ENCODE measurements at places on chromosomes 13 and 19.

DNA sequence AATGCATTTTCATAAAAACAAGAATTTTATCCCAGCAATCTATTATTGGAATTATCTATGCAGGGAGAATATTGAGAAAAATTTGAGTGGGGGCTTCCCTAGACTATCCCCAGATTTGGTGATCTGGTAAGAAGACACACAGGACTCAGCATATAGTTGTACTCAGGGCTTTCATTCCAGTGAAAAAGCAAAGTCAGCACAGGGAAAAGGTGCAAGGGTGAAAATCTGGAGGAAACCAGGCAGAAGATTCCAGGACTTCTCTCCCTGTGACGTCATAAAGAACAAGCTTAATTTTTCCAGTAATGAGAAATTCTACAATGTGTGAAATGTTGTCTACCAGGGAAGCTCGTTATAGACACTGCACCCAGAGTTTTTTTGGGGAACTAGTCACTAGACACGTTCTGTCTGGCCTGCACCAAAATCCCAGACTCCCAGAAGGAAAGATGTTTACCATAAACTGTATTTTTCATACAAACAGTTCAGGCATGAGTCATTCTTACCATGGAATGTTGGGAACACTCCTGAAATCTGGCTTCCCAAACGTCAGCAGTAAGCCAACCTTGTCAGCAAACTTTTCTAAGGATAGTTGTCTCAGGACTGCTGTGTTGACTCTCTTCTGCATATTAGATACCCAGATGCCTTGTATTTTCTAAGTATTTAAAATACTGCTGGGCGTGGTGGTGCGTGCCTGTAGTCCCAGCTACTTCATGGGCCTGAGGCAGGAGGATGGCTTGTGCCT, 107.4 kb downstream of the DNAJC3 start:
- DNase-seq: no peak

GRCh38 chr13:27334774-27335435, 64.3 kb downstream of the RASL11A start:
- DNase-seq: no peak

DNA sequence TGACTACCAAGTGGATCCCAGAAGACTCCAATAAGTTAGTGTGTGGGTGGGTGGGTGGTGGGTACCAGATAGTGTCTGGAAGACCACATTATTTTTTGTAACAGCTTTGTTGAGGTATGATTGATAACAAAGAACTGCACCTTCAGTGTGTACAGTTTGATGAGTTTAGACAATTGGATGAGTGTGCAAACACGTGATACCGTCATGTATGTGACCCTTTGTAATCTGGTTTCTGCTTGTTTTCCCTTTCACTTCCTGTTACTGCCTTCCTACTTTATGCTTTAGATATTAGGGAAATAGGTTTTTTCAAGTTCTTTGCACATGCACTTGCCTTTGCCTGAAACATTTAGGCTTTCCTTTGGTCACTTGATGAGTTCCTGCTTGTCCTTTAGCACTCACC, 8.5 kb downstream of the RPL21 start:
- DNase-seq: no peak

- no peak for DNase-seq
Measured at GRCh38 chr13:93244141-93244917, 17.7 kb downstream of the GPC6 start.

- DNase-seq: no peak
Measured at GRCh38 chr13:30715837-30716236, 19.5 kb upstream of the ALOX5AP start.

DNA sequence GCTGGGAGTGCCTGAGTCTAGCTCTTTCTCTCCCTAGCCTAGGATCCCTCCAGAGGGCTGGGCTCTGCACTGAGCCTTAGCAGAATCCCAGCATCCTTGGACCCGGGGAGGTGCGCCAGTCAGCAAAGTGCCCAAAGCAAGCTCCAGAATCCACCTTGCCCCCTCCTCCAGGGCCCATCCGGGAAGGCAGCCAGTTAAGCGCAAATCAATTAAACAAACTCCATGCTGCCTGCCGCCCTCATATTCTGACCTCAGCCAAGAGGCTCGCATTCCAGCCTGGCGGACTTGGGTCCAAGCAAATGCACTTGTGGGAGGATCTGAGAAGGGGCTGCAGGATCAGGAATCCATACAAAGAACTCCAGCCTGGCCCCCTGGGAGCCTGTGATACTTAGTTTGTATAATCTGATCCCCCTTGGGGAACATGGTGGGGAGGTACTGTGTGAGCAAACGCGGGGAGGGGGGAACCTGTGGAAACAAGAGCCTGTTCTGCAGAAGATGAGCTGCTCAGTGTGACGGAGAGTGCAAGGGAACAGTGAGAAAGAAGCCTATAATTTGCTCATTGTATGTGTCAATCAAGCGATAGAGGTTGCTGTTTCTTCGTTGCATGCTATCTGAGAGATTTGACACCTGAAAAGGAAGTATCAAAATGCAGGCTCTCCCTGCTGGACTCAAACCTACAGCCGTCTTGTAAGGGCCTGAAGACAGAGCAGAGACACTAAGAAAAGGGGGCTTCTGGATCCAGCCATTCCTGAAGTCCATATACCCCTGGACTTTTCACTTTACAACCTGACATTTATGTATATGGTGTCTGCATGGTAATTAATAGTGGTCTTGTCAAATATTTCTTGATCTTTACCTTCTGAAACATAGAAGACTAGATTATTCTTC, 29.4 kb downstream of the ZNRF4 start:
- no peak for DNase-seq
